ENCODE measurements at places on chromosomes 2 and 18.

- no peak for DNase-seq
These were observed 96.8 kb upstream of the TRIB2 start for GRCh38 chr2:12619975-12620374.

- DNase-seq = no peak
These were observed 130.5 kb upstream of the SPRED2 start for GRCh38 chr2:65562890-65563289.

- DNase-seq = no peak
These were observed 57.1 kb upstream of the TWIST2 start for GRCh38 chr2:238790833-238791230.

GRCh38 chr2:46547223-46548102, 68.1 kb downstream of the TMEM247 start:
- no peak for DNase-seq

GRCh38 chr2:193276069-193276468, 1081.3 kb upstream of the TMEFF2 start:
- no peak for DNase-seq

GRCh38 chr2:53512071-53512826, 255.4 kb upstream of the CHAC2 start:
- no peak for DNase-seq

- DNase-seq = no peak
These were observed 1.2 kb downstream of the TMEM247 start for GRCh38 chr2:46480562-46480961.

GRCh38 chr2:50885948-50886347, 146.0 kb downstream of the NRXN1 start:
- DNase-seq = no peak

DNA sequence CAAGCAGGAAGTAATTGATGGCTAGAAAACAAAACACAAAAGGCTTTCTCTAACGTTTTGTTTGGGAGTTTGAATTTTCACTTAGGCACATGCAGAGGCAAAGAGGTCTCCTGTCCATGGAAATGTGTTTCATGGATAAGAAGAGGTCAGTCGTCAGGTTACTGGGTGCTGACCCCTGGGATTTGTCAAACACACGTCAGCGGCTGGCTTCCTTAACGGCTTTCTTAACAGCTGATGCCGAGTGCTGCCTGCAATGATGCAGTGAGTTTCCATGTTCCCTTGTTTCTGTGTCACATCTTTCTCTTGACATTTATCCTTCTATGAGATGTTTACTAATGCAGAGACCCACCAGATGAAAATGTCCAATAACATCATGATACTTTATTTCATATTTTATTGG, 31.7 kb downstream of the GPR39 start:
- DNase-seq = no peak

DNA sequence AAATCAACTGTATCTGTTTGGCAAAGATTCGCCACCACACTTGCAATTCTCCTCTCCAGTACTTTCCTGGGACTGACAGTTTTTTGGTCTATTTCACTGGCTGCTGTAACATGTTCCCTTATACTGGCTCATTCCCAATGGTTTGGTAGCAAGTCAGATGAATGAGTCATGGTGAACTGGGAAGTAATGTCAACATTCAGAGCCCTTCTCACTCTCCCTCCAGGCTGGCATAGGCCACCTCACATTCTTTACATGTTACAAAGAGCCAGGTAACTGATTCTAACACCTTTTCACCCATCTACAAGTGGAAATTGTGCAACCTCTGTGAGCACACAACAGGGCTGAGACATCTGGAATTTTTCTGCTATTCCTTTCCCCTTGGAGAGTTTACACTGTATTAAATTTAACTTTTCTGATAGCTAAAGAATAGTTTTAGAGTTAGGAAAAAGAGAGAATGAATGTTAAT, 111.3 kb upstream of the TLK1 start:
- no peak for DNase-seq

GRCh38 chr18:24031916-24032315, 17.4 kb downstream of the TTC39C start:
- no peak for DNase-seq

GRCh38 chr2:106343274-106343673, 124.9 kb downstream of the RGPD3 start:
- DNase-seq = no peak

DNA sequence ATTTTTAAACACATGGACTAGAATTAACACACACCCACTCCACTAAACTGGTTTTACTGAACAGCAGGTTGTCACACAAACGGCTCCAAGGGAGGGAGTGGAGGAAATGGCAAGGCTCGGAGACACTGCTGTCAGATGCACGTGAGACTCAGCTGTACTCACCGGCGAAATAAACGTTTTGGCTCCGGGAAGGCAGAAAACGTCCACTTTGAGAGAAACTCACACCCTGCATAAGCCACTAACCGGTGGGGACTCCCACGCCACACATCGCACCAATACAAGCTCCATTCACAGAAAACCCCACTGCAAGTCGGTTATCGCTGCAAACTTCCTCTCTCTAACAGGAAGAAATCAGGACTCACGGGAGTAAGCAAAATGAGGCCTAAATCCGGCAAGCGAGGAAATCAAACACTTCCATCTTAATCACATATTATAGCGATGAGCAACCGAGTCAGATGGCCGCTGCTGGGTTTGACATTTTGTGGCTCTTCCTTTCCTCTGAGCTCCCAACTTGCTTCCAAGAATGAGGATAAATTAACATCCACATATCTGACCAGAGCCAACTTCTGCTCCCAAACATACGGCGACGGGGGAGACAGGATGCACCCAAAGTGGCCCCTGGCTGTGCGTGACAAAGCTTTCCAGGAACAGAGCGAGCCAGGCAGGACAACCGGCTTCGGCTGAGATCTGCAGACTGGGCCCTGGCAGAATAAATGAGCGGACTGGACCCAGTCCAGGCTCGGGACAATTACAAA, 63.5 kb downstream of the HDAC4 start:
- no peak for DNase-seq

DNA sequence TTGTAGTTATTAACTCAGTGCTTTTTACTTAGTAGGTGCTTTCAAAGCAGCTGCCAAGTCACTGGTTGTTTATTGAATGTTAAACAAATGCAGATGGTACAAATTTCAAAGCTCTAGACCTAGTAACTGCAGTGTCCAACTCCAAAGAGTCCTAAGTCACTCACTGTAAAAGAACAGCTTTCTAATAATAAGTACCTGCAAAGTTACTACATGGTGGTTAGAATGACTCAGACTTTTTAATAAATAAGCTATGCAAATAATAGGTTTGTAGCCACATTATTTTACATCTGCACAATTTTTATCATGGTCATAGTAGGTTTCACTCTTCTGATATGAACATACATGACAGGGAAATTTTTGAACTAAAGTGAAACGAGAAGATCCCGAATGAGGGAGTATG, 1620.4 kb upstream of the CELF4 start:
- DNase-seq = no peak

DNA sequence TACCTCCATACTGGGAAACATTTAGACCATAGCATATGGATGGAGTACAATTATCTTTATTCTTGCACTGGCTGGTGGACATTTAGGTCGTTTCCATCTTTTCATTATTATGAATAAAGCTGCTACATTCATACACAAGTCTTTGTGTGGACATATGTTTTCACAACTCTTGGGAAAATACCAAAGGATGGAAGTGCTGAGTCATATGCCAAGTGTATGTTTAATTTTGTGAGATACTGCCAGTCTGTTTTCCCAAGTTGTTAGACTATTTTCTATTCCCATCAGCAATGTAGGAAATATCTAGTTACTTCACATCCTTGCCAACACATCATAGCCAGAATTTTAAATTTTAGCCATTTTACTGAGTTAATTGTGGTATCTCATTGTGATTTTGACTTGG, 91.5 kb downstream of the GALNT13 start:
- DNase-seq = no peak

- peak; percentile 52 for DNase-seq
These were observed 28.6 kb downstream of the SNTG2 start for GRCh38 chr2:979069-979928.

DNA sequence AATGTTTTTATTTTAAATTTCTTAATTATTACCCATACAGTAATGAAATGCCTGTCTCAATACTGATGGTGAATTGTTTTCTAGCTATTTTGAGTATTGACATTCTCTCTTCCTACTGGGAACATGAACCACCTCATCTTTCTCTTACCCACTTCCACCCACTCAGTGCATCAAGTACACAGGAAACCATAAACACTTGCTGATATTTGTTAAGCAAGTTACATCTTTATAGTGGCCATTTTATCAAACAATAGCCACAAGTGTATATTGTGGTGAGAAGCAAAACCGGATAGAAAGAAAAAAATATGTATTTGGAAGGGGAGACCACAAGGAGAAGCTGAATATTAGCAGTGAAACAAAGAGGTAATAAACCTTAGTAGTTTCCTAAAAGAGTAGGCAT, 368.1 kb upstream of the HNRNPA3 start:
- no peak for DNase-seq

GRCh38 chr18:24189007-24189528, 50.2 kb downstream of the CABYR start:
- DNase-seq = no peak

DNA sequence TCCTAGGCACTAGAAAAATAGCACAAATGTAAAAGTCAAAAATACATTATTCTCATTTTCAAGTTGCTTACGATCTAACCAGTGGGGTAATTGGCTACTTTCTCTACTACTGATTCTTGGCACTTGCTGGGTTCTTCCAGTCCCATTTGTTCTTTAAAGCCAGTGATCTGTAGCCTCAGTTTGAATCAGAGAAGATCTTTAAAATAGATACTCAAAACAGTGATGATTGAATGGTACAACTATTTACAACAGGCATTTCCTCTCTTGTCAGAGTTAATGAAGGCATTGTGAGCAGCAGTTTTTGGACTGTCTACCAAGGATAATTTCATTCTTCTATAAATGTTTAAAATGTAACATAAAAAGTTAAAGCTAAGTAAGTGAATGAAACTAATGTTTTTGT, 128.3 kb upstream of the FSIP2 start:
- no peak for DNase-seq

DNA sequence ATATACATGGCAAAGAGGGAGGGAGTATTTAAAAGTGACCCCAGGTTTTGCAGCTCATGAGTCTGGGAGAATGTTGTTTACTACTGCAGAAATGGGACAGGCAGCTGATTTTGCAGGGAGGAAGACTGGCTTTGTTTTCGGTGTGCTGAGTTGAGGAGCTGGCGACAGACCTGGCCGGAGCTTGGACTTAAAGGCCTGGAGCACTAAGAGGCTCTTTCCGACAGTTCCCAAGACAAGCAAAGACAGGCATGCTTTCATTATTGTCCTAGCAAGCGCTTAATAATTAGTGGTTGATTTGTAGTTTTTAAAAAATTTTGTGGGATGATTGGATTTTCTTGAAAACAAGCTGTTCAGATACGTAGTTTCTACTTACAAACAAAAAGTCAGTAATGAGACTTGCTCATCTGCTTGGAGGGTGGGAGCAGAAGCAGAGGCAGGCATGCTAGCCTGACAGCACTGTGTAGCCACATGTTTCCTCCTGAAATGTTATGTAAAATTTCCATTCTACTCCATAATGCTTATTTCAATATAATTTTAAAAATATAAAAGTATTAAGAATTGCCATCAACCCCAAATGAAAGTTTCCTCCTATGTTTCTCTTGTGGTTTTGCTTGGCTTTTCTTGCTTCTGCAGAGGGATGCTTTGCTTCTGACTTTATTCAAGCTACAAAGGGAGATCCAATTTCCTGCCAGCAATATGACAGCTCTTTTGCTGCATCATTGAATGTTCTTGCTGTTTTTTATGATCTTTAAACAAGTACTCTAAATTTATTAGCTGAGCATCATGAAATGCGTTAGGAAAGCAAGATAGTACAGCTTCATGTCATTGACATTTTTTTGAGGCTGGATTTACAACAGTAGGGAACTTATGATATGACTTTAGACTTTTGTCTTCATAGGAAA, 75.8 kb downstream of the PHLPP1 start:
- peak; percentile 72 for DNase-seq

DNA sequence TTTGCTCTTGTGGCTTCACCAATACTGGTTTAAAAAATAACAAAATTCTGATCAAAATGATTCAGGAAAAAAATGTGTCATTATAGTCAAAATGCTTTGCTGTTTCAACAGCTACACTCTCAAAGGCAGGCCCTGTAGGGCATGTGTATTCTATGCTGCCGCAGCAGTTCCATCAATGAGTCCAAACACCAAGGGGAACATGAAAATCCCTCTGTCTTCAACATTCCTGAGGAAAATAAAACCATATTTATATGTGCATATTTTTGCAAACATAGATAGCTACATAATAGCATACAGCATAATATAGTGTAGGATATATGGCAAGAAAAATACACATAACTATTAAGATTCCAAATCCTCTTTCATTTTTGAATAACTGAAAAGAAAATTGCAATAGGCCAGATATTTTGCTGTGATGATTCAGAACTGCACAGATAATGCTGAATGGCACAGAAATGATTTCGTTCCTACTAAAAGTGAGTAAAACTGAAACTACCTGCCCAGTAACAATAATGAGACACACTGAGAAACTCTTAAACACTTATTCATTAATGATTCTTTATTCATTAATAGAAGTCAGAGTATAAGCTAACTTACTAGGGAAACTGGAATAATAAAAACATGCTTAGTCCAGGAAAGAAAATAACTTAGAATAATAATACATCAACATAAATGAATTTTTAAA, 343.8 kb downstream of the SUCLG1 start:
- DNase-seq = no peak

GRCh38 chr2:145845207-145845894, 1325.4 kb upstream of the ZEB2 start:
- peak; percentile 94 for DNase-seq

GRCh38 chr2:112006076-112006410, 49.0 kb upstream of the TMEM87B start:
- DNase-seq = no peak

DNA sequence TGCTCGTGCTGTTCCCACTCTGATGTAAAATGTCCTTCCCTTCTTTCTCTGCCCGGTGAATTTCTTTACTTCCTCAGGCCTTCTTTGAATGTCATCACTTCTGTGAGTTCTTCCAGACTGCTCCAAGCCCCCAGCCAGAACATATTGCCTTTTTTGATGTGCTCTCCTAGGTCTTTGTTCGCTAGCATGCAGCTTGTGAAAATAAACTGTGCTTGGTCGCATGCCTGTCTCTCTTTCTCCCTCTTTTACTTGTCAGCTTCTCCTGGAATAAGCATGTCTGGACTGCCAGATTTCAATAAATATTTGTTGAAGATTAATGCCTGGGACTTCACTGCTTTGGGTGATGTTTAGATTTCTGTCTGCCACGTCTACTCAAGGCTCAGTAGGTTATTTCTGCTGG, 82.7 kb upstream of the ARHGAP28 start:
- DNase-seq = no peak

- DNase-seq = no peak
These were observed 1674.5 kb upstream of the NXPH2 start for GRCh38 chr2:140454717-140455116.

DNA sequence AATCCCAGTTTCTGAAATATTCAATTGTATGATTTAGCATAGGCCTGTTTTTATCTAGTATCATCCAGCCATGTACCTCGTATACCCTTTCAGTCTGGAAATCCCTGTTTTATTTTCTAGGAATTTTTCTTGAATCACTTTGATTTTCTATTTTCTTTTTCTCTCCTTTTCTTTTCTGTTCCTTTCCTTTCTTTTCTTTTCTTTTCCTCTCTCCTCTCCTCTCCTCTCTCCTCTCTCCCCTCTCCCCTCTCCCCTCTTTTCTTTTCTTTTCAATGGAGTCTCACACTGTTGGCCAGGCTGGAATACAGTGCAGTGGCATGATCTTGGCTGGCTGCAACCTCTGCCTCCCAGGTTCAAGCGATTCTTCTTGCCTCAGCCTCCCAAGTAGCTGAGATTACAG, 63.5 kb downstream of the SMCHD1 start:
- no peak for DNase-seq

- DNase-seq = peak; percentile 5
These were observed 3.4 kb downstream of the SERPINB2 start for GRCh38 chr18:63890950-63891304.
